ENCODE measurements at places on chromosomes 6 and 20. TPM values are rescaled to one million over a fixed set of nuclear protein-coding genes. Genes with fewer than 3 reads are reported as not detected.

GRCh38 chr6:90026216-90026615, 131.9 kb downstream of the GJA10 start:
- no peak for DNase-seq

SOBP gene
- 28.7 TPM for total RNA-seq

GRCh38 chr6:50076431-50076830, 26.7 kb upstream of the DEFB112 start:
- no peak for DNase-seq

- no peak for DNase-seq
Observed at GRCh38 chr20:63968136-63968927, 1.4 kb downstream of the ZNF512B start.

SPEF1 gene
- total RNA-seq: not detected

C20orf144 gene
- total RNA-seq: not detected

DNA sequence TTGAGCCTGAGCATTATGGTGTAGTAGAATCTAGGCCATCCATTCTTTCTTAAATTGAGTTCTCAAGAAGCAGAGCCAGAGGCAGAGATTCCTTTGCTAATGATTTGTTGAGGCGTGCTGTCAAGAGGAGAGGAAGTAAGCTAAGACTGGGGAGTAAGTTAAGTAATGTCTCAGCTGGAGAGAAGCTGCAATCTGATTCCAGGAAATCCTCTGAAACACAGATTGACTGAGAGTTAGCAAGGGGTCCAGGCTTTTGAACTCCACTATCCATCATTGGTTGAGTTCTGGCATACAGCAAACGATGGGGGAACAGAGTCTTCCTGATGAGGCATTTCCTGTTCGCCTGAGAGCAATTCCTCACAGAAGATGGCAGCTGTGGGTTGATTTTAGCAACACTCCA, 207.4 kb upstream of the RAB32 start:
- DNase-seq: no peak

Measured in cardiac septum (tissue), 1 donor.